ENCODE measurements at places on chromosomes 11 and 22.

GRCh38 chr11:33656768-33657167 is 43.9 kb downstream of the C11orf91 start:
- no peak for DNase-seq

DNA sequence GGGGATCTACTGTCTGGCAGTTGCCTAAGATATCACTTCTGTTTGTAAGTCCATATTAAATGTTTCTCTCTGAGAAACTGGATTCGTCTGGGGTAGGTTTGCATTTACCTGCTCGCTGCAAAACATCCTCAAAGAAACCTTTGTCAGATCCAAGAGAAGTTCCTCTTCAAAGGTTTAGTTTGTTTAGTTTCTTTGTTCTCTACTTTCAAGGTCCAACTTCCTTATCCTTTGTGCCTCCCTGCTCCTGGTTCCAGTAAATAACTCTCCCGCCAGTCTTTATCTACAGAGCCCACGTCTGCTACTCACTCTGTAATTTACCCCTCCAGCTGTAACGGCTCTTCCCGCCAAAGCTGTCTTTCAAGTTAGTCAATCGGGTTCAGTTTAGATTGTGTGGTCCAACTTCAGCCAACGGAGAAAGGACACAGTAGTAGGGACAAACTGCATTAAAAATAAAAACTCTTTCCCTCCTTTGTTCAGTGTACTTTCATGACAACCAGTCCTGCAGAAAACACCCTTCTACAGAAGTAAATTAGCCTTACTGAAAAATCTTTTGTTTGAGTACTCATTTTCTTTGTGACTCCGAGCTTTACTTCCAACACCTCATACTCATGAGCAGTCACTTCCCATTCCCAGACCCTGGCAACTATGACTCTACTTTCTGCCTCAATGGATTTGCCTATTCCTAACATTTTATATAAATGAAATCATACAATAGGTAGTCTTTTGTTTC is 41.0 kb downstream of the TMPRSS5 start:
- no peak for DNase-seq

- DNase-seq: no peak
Measured at GRCh38 chr22:37781434-37782059, 26.2 kb upstream of the GCAT start.

DNA sequence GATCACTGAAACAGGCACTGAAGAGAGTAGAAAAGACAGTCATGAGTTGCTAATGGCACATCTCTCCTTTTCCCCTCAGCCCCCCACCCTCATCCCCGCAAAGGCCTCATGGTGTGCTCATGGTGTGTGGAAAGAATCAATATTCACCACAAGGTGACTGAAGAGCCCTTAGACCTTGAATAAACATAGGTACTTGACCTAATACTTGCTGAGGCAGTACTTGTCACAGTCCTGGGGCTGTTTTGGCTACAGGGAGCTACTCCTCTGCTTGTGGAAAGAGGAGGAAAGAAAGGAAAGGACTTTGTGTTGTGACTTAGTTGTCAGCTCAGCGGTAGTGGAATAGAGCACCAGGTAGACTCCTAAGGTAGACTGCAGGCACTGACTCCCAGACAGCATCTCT is 537.8 kb upstream of the CCDC179 start:
- DNase-seq: no peak

Data from ureter (tissue), 1 donor.